Posterior vena cava (tissue), 2 donors: ENCODE measurements at places on chromosomes 6 and 20. TPM values are rescaled to one million over a fixed set of nuclear protein-coding genes. Genes with fewer than 3 reads are reported as not detected.

EPHA7 gene
- total RNA-seq: 0.24 TPM

PRRT1 gene
- 2.6 TPM for total RNA-seq

TP53TG5 gene
- total RNA-seq: 2.0 TPM

STK4 gene
- total RNA-seq: 29.0 TPM

DOK5 gene
- total RNA-seq: 4.4 TPM

MYLK2 gene
- total RNA-seq: not detected

HLA-DOB gene
- 0.19 TPM for total RNA-seq

KCNB1 gene
- 1.6 TPM for total RNA-seq

SLA2 gene
- total RNA-seq: 0.38 TPM

OLIG3 gene
- total RNA-seq: not detected

CEP250 gene
- total RNA-seq: 20.4 TPM

SRSF12 gene
- total RNA-seq: 3.5 TPM

CRISP2 gene
- total RNA-seq: not detected

SLC17A1 gene
- not detected for total RNA-seq

PRSS16 gene
- not detected for total RNA-seq
